ENCODE measurements at places on chromosomes 3 and 15.

GRCh38 chr15:37057256-37057655 lies 43.1 kb downstream of the MEIS2 start:
- no peak for DNase-seq

GRCh38 chr3:124266487-124266886 lies 274.6 kb upstream of the ROPN1 start:
- no peak for DNase-seq

- no peak for DNase-seq
Observed at GRCh38 chr15:80706161-80706560, 11.1 kb downstream of the ABHD17C start.

- DNase-seq: no peak
Observed at GRCh38 chr3:13482106-13482690, 2.1 kb downstream of the HDAC11 start.

DNA sequence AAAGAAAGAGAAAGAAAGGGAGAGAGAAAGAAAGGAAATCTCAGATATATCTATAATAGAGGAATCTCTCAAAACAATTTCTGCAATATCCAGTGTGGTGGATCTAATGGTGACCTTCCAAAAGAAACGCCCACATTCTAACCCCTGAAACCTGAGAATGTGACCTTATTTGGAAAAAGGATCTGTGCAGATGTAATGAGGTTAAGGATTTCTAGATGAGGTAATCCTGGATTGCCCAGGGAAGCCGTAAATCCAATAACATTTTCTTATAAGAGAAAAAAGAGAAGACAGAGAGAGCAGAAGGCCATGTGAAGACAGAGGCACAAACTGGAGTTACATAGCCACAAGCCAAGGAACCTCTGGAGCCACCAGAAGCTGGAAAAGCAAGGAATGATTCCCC lies 307.6 kb downstream of the ZBTB20 start:
- no peak for DNase-seq

- no peak for DNase-seq
Observed at GRCh38 chr3:73021301-73021835, 24.8 kb downstream of the PPP4R2 start.

- DNase-seq: no peak
Observed at GRCh38 chr15:70254311-70254869, 156.7 kb upstream of the TLE3 start.

GRCh38 chr3:149701206-149701976 lies 43.6 kb upstream of the WWTR1 start:
- DNase-seq: no peak

DNA sequence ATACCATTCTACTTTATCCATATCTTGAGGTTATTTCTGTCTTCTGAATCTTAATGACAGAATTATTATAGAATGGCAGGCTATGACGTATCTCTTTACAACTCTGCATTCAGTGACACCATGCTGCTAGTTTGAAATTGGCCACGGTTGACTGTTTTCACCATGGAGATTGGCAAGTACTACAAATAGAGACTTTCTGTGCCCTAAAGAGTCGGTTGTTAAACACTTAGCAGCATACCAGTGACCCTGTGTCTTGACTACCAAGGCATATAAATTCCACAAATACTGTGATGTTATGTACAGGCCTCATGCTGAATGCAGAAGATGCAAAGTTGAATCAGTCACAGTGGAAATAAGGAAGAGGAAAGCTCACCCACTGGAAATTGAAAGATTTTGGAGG lies 67.0 kb upstream of the CADPS start:
- DNase-seq: no peak

- DNase-seq: no peak
Observed at GRCh38 chr15:99187936-99188335, 61.4 kb downstream of the TTC23 start.

- DNase-seq: no peak
Observed at GRCh38 chr15:90591524-90591923, 61.8 kb downstream of the CRTC3 start.

GRCh38 chr15:47644722-47645121 lies 72.6 kb upstream of the SEMA6D start:
- DNase-seq: no peak

DNA sequence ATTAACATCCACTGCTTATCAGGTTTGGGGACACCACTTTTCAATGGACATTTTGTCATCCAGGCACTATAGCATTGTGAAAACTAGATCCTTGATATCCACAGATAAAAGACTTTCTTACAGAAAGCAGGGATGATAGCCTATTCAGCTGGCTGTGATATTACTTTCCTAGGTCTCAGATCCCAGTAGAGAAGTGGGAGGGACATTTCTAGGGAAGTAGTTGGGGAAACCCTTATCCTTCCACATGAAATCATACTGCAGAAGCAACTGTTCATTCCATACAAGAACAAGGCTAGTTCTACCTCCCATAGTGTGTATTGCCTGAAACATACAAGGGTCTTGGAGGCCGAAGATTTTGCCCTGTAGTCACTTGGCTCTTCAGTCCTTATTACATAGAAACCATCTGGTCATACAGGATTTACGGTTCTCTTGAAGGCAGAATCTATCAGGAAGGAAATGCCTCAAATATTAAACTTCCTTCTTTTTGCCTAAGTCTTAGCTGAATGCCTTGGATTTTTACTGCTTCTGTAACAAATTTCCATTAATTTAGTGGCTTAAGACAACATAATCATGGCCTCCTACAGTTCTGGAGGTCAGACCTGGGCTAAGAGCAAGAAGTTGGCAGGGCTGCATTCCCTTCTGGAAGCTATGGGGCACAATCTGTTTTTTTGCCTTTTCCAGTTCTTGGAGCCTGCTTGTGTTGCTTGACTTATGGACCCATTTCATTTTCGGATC lies 119.4 kb downstream of the ECT2 start:
- no peak for DNase-seq

DNA sequence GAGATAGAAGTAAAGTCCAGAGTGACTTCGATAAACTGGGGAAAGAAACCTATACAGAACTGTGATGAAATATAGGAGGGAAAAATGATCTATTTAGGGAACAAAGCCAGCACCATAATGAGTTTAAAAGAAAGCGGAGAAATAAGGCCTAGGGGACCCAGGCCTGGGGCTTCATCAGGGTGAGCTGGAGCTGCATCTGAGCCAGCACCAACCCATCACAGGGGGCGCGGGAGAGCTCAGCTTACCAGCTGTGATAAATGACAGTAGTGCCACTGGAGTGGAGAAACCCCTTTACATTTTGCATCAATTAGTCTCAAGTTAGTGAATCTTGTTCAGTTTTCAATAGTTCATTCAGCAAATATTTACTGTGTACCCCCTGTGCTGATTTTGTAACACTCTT lies 21.3 kb downstream of the PODXL2 start:
- DNase-seq: no peak

- DNase-seq: no peak
Observed at GRCh38 chr15:80071652-80072051, 12.2 kb downstream of the ZFAND6 start.
